ENCODE measurements at places on chromosomes 7 and 10.

GRCh38 chr10:122911889-122912484 lies 1.6 kb downstream of the FAM24A start:
- DNase-seq, result no peak

- DNase-seq, result no peak
Measured at GRCh38 chr7:157990881-157991250, 596.8 kb downstream of the PTPRN2 start.

DNA sequence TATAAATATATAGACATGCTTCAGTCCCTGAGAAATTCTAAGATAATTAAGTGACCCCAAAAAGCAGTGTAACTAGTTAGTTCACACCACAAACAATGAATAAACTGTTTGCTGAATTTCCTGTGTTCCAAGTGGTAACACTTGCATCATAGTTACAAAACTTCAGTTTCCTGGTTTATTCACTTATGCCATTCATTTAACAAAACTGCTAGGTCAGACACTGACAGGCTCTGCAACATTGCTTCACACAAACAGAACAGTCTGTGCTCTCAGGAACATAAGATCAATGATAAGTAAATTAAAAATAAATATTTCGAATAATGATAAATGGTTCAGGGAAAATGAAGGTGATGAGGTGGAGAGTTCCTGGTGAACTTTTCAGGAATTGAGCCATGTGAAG lies 133.3 kb upstream of the NAMPT start:
- no peak for DNase-seq

DNA sequence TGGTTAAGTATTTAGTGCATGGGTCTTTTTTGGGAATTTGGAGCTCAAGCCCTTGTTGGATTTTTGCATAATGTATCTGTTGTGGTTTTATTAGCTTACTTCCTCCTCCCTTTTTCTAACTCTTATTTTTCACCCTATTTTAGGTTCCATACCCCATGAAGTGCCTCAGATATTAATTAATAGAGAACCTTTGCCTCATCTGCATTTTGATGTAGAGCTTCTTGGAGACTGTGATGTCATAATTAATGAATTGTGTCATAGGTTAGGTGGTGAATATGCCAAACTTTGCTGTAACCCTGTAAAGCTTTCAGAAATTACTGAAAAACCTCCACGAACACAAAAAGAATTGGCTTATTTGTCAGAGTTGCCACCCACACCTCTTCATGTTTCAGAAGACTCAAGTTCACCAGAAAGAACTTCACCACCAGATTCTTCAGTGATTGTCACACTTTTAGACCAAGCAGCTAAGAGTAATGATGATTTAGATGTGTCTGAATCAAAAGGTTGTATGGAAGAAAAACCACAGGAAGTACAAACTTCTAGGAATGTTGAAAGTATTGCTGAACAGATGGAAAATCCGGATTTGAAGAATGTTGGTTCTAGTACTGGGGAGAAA lies 28.0 kb downstream of the SIRT1 start:
- DNase-seq, result no peak

- DNase-seq, result no peak
Measured at GRCh38 chr7:30881448-30881847, 30.2 kb upstream of the AQP1 start.

DNA sequence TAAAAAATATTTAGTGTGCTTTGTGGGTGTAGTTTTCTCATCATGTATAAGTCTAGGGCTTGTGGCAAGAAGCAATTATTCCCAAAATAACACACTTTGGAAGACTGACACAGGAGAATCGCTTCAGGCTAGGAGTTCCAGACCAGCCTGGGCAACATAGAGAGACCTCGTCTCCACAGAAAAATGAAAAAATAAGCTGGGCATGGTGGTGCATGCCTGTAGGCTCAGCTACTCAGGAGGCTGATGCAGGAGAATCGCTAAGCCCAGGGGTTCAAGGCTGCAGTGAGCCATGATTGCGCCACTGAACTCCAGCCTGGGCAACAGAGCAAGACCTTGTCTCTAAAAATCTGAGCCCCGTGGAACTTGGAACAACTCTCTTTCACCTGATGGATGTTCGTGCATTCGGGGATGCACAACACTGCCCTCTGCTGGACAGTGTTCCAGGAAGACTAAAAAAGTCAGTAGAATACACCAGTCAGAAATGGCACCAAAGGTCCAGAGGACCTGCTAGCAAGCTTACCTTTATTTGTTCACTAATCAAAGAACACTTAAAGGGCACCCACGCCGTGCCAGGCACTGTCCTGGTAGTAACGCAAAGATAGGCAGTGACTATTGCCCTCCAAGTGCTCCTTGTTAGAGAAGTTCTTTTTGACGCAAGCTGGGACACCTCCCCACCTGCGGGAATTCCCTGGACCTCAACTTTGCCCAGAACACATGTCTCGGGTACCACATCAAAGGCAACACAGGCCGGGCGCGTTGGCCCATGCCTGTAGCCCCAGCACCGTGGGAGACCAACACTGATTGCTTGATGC lies 81.9 kb upstream of the CALN1 start:
- DNase-seq, result peak; percentile 9

- DNase-seq, result no peak
Measured at GRCh38 chr7:95479992-95480624, 5.6 kb upstream of the ASB4 start.

DNA sequence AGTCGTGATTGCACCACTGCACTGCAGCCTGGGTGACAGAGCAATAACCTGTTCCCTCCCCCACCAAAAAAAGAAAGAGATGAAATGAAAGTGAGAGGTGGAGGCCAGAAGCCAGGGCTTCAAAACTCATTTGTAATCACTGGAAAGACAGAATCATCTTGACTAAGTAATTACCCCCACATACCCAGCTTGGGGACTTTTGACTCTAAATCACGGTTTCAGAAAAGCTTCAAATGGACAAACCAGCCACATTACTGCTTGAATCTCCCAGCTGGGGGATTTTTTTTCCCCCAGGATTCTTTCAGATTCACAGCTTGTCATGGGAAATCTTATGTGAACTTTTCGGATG lies 361.0 kb downstream of the FRMD4A start:
- DNase-seq, result no peak

All from NCI-H187 treated with DMSO at 0.1 percent for 48 hours (cell line).